ENCODE measurements at places on chromosomes 2 and 18. TPM values are rescaled to one million over a fixed set of nuclear protein-coding genes. Genes with fewer than 3 reads are reported as not detected.

The MXD1 gene
- total RNA-seq: 20.7 TPM

The TMEFF2 gene
- not detected for total RNA-seq

The TXNDC9 gene
- total RNA-seq: 29.9 TPM

The OXER1 gene
- 0.54 TPM for total RNA-seq

The DCDC2C gene
- not detected for total RNA-seq

The IKZF2 gene
- total RNA-seq: 8.9 TPM

The ELAC1 gene
- 5.1 TPM for total RNA-seq

The ANKRD62 gene
- total RNA-seq: not detected

The CDC42EP3 gene
- 12.5 TPM for total RNA-seq

The ICOS gene
- total RNA-seq: 117 TPM

The TDRD15 gene
- not detected for total RNA-seq

The KCNJ13 gene
- total RNA-seq: not detected

The FOXI3 gene
- not detected for total RNA-seq

The ZFAND2B gene
- 66.5 TPM for total RNA-seq

The DPP4 gene
- 5.1 TPM for total RNA-seq

The FEV gene
- not detected for total RNA-seq

The DAW1 gene
- not detected for total RNA-seq

The SIX3 gene
- total RNA-seq: not detected

The CD8A gene
- 1.7 TPM for total RNA-seq

The SUMO1 gene
- 121 TPM for total RNA-seq

The TSHZ1 gene
- 17.2 TPM for total RNA-seq

The SP140 gene
- total RNA-seq: 75.8 TPM

The C1QL2 gene
- total RNA-seq: not detected

The GALNT3 gene
- 5.0 TPM for total RNA-seq

The LYG2 gene
- total RNA-seq: not detected

The DNAJC5G gene
- not detected for total RNA-seq

The LINC00305 gene
- total RNA-seq: not detected

The C2orf78 gene
- not detected for total RNA-seq

The EVA1A gene
- total RNA-seq: 0.72 TPM

The CERS6 gene
- total RNA-seq: 11.0 TPM

The ONECUT2 gene
- 0.02 TPM for total RNA-seq

The OTX1 gene
- not detected for total RNA-seq

Data from activated naive CD4-positive, alpha-beta T cell treated with anti-CD3 and anti-CD28 coated beads, Interleukin-2, amount 50 U/mL, for 72 hours (primary cell).